ENCODE measurements at places on chromosomes 1 and 21.

DNA sequence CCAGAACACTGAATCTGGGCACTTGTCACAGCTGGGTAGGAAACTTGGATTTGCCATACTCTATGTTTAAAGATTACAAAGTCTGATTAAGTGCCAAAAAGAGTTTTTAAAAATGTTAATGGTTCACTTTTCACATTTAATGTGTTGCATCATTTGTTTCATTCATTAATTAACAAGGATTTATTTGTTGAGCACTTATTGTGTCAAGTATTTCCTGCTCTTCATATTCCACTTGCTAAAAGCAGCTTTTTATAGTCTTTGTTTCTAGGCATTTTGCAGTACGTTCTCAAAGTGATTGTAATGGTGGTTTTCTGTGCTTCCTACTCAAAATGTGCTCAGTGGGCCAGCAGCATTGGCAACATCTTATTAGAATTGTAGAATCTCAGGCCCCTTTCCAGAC is 68.7 kb downstream of the EPB41 start:
- no peak for DNase-seq

DNA sequence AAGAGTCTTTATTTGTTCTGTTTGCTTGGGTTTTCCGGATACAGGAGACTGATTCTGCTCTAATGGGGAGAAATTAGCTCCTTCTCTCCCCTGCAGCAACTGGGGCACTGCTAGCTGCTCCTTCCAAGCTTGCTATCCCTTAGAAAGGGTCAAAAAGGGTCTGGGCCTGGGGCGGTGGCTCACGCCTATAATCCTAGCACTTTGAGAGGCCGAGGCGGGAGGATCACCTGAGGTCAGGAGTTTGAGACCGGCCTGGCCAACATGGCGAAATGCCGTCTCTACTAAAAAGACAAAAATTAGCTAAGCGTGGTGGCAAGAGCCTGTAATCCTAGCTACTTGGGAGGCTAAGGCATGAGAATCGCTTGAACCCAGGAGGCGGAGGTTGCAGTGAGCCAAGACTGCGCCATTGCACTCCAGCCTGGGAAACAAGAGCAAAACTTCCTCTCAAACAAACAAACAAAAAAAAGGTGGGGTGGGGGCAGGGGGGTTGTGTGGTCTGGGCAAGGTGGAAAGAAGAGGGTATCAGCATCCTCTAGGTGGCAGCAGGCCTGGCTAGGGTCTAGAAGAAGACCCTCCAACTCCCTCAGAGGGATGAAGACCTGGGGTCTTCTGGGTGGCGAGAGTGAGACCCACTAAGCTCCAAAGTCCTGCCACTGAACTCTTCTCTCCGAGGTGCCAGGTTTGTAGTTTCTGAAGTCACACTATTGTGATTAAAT is 15.4 kb upstream of the TBX15 start:
- no peak for DNase-seq

- DNase-seq: no peak
Observed at GRCh38 chr21:19864476-19864875, 1133.7 kb upstream of the NCAM2 start.

DNA sequence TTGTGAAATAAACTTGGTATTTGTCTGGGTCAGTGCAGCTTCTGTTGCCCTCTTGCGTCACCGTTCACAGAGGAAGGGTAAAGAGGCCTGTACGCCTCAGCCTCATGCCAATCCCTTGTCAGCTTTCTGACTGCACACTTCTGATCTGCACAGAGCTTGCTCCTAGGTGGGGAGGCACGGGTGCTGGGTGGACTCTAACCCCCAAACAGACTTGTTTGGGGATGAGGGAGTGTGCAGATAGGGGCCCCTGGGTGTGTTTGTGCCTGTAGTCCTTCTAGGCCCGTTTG is 803 bp upstream of the B4GALT2 start:
- DNase-seq: no peak

GRCh38 chr1:145824499-145824842 is 471 bp downstream of the POLR3C start:
- peak; percentile 14 for DNase-seq

GRCh38 chr1:18811733-18812452 is 47.6 kb downstream of the TAS1R2 start:
- no peak for DNase-seq

DNA sequence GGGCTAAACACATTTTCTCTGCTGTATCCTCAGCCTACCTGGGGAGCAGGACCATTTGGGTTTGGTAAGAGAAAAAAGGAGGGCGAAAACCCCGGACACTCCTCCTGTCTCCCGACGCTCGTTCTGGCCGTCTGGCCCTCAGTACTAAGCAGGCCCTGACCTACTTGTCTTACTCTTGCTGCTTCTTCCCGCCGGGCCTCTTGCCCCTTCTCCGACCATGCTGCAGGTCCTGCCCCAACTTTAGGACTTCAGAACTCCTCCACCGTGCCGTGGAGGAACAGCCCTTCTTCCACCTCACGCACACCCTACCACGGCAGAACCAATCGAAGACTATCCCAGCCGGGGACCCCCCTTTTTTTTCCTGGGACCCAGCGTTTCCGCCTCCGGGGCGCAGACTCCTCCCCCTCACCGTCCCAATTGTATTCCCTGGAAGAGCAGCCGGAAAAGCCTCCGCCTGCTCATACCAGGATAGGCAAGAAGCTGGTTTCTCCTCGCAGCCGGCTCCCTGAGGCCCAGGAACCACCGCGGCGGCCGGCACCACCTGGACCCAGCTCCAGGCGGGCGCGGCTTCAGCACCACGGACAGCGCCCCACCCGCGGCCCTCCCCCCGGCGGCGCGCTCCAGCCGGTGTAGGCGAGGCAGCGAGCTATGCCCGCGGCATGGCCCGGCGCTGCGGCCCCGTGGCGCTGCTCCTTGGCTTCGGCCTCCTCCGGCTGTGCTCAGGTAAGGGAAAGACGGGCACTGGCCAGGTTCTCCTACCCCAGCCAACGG is at the start of gene CHRNB2:
TSS of gene CHRNB2 (plus strand) at position 393 of the 771 bp plus-strand sequence. CDS start at position 660, 267 bp downstream.
- peak; percentile 50 for DNase-seq

GRCh38 chr21:14866859-14867765 is 197.7 kb downstream of the NRIP1 start:
- DNase-seq: no peak

DNA sequence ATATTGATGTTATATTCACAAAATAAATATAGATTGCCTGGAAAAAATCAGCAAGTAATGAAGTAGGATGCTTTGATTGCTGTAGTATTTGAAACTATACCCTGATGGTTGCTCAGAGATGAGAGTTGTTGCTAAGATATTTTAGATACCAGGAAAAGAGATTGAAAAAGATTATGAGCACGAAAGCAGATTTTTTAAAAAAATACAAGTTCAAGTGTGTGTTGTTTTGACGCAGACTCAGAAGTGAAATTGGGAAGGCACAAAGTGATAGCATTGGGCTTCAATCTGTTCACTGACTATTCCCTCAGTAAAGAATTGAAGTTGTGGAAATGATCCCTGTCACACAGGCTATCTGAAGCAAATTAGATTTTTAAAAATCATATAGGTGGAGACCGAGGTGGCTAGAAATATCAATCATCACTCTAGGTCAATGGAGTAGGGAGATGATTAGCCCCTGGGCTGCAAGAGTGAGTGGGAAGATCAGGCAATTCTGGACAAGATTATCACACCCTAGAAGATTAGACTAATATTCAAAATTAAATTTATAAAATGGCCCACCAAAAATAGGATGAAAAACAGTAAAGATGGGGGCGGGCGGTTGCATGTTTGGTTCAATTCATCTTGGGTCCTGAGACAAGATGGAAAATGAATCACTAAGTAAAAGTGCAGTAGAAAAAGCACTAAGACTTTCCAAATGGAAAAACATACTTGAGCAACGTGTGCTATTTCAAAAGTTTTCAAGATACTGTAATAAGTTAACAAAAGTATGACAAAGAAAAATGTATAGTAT is 41.5 kb upstream of the LRRC8D start:
- DNase-seq: no peak

GRCh38 chr1:194060481-194060880 is 874.1 kb upstream of the B3GALT2 start:
- no peak for DNase-seq

DNA sequence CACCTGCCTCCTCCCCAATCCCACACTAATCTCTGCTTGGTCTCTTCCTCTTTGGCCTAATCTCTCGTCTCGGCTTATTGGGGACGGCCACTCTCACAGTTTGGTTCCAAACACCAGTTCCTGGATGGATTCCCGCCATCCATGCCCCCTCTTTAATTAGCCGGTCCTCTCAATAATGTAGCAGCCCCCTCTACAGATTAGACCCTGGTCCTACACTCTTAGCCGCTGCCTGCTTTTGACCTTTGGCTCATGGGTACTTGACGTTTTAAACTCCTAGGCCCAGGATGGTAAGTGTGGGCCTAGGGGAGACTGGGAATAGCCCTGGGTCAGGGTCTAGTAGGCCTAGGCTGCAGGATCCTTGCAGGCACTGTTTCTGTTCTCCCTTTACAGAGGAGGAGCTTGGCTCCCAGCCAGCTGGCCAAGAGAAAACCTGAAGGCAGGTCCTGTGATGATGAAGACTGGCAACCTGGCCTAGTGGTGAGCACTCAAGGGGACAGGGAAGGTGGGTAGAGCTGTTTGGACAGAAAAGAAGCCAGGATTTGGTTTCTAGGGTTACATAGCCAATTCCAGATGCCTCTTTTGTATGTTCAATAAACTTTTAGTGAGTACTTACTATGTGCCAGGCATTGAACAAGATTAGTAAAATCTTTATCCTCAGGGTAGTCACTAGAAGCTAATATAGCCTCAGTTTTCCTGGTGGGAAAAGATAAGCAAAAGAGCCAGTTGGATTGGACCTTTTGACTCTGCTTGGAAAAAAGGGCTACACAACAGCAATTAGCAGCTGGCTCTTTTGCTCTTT is 758 bp downstream of the RAD54L start:
- peak; percentile 76 for DNase-seq
